ENCODE measurements at places on chromosomes 3 and 15. TPM values are rescaled to one million over a fixed set of nuclear protein-coding genes. Genes with fewer than 3 reads are reported as not detected.

The DENND6A gene
- 22.1 TPM for total RNA-seq

The LRRC31 gene
- total RNA-seq = not detected

The RBP2 gene
- total RNA-seq = not detected

The MYLK gene
- total RNA-seq = 17.8 TPM

All from cardiac septum (tissue), 1 donor.